ENCODE measurements at places on chromosomes 16 and 17.
A peak's percentile ranks its signal among the peaks of the same experiment; 100 is the strongest.

DNA sequence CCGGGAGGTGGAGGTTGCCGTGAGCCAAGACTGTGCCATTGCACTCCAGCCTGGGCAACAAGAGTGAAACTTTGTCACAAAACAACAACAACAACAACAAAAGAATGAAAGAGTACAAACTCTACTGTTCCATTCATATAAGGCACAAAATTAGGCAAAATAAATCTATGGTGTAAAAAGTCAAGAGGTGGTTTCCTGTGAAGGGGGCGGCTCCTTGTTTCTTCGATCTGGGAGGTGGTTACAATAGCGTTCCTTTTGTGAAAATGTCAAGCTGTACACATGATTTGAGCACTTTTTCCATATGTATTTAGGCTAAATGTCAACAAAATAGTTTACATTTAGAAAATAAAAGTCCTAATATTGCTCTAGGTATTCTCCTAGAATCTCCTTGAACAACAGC is 6.9 kb downstream of the SIAH1 start:
- no peak for DNase-seq

GRCh38 chr17:20908313-20909267 is 134.2 kb downstream of the USP22 start:
- peak; percentile 10 for DNase-seq

- DNase-seq, result no peak
Measured at GRCh38 chr17:52202520-52203080, 44.1 kb upstream of the CA10 start.

DNA sequence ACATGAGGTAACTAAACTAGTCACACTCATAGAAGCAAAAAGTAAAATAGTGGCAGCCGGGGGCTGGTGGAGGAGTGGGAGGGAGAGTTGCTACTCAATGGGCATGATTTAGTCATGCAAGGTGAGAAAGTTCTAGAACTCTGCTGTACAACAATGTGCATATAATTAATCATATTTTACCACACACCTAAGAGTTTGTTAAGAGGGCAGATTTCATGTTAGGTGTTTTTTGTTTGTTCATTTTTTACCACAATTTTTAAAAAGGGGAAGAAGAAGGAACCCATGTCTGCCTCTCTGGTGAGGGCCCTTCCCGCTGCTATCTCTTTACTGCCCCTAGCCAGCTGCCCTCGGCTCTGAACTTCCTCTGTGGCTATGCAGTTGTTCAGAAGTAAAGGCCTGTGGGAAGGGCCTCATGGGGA is 11.2 kb downstream of the CD300LB start:
- no peak for DNase-seq

GRCh38 chr17:31308372-31309334 is 5.2 kb downstream of the EVI2B start:
- DNase-seq, result no peak

- no peak for DNase-seq
Measured at GRCh38 chr17:58215685-58216084, 3.4 kb downstream of the MKS1 start.

DNA sequence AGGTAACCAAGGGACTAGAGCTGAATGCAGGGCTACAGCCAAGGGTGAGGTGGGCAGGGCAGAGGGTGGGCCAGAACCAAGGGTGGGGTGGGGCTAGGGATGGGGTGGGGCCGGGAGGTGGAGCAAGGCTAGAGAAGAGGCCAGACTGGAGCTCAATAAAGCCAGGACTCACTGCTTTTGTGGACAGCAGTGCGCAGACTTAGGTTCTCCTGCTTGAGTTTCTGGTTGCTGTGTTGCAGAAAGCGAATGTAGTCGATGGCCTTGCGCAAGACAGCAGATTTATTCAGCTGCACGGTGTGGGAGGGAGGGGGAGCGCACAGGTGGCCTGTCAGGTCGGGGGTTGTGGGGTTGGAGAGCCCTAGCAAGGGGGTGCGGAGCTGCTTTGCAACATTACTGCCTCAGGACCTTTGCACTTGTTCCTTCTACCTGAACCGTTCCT is 18.7 kb downstream of the SREBF1 start:
- no peak for DNase-seq

GRCh38 chr17:55038291-55038690 is 69.7 kb downstream of the STXBP4 start:
- no peak for DNase-seq

- DNase-seq, result no peak
Measured at GRCh38 chr17:43536236-43536992, 9.7 kb downstream of the ETV4 start.

GRCh38 chr16:56836410-56837230 is 28.4 kb upstream of the SLC12A3 start:
- peak; percentile 31 for DNase-seq

DNA sequence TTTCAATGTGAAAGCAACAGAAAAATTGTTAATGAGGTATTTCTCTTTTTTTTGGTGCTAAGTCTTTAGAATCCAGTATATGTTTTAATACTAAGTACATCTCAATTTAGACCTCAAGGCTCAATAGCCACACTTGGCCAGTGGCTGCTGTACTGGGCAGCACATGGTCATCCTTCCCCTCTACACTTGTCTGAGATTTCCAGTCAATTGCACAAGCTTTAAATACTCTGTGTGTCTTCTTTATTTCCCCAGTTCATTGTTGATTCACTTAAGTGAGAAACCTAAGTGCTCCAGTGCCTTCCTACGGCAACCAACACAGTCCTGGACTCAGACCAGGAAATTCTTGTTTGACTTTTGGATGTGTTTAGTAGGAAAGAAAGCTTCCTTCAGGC is 62.2 kb downstream of the TNRC6C start:
- no peak for DNase-seq

DNA sequence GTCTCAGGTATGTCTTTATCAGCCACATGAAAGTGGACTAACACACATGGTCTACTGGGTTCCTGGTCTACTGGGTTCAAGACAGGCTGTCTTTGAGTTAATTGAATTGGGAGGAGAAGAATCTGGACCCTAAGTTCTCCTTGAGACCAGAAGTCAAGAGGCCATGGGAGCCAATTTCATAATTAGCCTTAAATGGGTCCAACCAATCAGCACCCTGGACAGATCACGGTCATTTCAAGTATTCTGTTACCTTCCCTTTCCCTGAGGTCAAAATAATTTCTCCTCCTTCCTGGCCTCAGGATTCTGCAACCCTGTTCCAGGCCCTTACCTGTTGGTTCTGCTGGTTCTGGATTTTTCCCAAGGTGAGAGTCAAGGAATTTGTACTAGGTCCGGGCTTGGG is 23.8 kb downstream of the OSBPL7 start:
- no peak for DNase-seq

- DNase-seq, result no peak
Measured at GRCh38 chr17:4515501-4515900, 16.8 kb downstream of the SPNS2 start.

DNA sequence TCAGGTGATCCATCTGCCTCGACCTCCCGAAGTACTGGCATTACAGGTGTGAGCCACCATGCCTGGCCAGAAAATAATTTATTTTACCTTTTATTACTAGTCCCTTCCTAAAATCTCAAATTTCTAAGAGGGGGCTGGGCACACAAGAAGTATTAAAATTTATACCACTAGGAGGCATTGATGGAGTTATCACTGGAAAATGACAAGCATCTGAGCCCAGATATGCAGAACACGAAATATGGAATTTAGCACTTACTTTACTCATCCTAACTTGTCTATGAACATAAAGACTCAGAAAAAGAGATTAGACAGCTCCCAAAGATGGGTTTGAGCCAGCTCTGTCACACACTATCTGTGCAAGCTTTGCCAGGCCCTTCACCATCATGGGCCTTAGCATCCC is 46.4 kb downstream of the STAT5A start:
- DNase-seq, result no peak

- peak; percentile 82 for DNase-seq
Measured at GRCh38 chr17:77254951-77255825, 114.4 kb downstream of the SEC14L1 start.

- no peak for DNase-seq
Measured at GRCh38 chr17:51813140-51813783, 345.3 kb downstream of the CA10 start.

- DNase-seq, result no peak
Measured at GRCh38 chr17:40556884-40557414, 8.3 kb downstream of the CCR7 start.

DNA sequence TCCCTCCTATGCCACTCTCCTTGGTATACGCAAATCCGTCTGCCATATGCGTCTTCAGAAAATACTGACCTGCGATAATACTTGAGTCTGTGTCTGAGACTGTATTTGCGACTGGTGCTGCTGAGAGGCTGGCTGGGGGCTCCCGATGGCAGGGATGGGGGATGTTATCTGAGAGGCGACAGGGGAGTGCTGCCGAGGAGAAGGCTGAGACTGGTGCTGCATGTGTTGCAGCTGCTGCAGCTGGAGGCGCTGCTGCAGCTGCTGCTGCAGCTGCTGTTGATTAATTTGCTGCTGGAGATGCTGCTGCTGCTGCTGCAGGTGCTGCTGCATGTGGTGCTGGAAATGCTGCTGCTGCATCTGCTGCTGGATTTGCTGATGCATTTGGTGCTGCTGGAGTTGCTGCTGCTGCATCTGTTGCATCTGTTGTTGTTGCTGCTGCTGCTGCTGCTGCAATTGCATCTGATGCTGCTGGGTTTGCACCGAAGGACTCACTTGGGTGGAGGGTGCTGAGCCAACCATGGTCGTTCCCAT is 107.7 kb downstream of the TOX3 start:
- no peak for DNase-seq
